ENCODE measurements at places on chromosomes 2 and 18.

DNA sequence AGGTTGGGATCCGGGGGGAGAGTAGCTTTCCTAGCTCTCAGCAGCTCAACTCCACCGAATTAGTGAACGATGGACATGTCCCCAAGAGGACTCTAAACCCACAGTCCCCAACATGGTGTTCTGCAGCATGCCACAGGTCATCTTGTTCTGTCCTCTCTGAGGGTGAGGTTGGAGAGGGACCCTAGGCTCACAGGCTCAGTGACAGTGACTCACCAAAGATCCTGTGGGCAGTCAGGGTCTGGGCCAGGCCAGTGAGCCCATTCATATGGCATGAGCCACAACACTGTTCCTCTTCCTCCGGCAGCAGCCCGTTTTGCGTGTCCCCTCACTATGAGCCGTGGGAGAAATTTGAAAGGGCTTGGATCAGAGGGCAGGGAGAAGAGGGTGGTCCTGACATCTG lies 2.8 kb upstream of the SLC20A1 start:
- DNase-seq, result no peak

DNA sequence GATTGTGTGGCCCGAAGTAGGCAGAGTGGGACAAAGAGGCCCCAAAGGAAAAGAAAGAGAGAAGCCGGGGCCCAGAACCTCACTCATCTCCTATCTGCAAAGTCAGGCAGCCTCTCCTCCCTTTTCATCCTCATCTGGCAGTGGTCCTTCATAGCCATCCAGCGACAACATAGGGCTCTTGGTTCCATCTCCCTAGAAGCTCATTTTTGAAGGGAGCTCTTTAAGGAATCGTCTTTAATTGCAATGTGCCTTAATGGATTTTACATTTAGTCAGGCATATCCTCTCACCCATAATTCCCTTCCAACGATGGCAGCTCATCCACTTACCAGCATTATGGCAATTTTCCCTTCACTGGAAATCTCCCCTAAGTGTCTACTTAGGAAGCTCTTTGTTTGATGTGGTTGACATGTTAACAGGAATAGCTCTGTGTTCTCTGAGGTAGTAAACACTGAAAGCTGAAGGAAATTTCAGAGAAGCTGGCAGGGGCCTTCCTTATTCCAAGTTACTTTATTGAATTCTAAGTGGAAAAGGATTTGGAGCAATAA lies 780.6 kb downstream of the TSN start:
- DNase-seq, result no peak

DNA sequence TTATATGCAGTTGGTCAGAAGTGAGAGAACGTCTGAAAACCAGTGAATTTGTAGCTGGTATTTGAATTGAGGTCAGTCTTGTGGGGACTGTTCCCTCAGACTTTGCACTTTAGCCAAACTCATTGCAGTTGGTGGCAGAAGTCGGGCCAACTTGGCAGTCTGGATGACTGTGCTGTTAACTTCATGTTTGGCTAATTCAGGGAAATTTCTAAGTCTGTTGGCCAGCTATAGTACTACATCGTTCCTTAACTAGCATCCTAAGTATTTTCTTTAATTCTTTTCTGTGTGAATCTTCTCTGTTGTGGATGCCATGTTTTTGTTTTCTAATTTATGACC lies 806.8 kb upstream of the GCFC2 start:
- no peak for DNase-seq

DNA sequence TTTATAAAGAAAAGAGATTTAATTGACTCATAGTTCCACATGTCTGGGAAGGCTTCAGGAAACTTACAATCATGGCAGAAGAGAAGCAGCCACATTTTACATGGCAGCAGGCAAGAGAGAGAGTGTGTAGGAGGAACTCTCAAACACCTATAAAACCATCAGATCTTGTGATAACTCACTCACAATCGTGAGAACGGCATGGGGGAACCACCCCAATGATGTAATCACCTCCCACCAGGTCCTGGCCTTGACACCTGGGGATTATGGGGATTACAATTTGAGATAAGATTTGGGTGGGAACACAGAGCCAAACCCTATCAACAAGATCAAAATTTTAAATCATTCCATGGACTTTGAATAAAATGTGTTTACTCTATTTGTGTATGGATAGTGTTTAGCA lies 575.6 kb downstream of the ADCYAP1 start:
- no peak for DNase-seq

- no peak for DNase-seq
Observed at GRCh38 chr2:11446733-11447248, 19.2 kb downstream of the E2F6 start.

GRCh38 chr2:32697156-32697555 lies 69.3 kb downstream of the TTC27 start:
- no peak for DNase-seq

DNA sequence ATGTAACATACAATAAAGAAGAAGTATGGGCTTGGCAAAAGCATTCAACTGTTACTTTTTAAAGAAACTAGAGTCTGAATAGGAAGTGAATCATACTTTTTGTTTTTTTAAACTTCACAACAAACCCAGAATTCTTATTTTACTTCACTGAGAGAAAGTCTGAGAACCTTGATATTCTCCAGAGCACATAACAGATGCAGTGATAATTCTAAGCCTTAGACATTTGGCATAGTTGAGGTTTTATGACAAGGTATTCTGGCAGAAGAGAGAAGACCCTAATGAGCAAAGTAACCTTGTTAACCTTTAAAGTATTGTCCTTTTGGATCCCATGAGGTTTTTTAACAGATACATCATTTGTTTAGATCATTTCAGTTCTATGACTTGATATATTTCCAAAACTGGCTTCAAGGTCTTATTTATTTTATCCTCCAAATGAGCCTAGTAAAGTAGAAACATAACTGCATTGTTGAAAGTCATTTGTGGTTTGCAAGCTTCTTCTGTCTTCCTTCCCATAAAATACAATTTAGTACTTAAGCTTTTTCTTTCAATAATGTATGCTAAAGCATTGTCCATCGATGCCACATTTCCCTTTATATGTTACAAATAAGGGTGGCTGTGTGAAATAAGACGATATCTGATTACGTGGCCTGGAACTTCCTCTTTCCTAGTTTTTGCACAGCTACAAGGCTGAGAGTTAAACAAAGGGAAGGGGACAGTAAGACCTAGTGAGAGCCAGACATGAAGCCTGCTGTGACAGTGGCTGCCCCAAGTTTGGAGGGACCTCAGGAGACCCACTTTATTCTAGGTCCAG lies 86.1 kb upstream of the ITPRID2 start:
- no peak for DNase-seq

DNA sequence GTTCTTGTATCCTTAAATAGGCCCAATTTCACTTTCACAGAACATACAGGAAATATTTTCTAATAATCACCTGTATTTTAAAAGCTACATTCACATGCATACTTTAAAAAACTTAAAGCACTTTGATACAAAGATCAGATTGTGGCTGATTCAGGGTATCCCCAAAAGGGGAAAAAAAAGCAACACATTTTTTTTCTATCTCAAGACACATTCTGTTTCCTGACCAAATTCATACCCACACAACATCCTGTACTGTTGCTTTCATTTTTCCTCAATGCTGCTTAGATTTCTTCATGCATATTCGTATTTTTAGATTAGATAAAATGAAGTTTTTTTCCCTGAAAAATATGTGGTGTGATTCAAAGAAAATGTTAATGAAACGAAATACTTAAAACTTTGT lies 122.5 kb downstream of the TMEFF2 start:
- DNase-seq, result no peak

DNA sequence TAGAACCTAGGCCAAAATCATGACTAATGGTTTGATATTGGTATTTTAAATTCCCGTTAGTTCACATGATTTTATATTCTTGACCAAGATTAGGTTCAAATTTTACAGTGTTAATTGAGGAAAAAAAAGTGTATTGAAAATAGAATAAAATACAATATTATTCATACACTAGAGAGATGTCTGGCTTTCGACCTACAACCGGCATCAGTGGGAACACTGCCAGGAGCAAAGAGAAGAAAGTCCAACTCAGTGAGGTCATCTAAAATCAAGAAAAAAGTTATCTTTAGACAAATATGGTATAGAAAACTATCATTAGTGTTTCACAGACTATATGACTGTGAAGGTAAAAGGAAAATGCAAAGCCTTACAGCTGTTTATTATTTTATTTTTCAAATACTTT lies 81.5 kb downstream of the PIGN start:
- no peak for DNase-seq

GRCh38 chr2:239807568-239807967 lies 217.6 kb downstream of the NDUFA10 start:
- DNase-seq, result no peak

- no peak for DNase-seq
Observed at GRCh38 chr2:141137122-141137693, 993.6 kb downstream of the LRP1B start.

DNA sequence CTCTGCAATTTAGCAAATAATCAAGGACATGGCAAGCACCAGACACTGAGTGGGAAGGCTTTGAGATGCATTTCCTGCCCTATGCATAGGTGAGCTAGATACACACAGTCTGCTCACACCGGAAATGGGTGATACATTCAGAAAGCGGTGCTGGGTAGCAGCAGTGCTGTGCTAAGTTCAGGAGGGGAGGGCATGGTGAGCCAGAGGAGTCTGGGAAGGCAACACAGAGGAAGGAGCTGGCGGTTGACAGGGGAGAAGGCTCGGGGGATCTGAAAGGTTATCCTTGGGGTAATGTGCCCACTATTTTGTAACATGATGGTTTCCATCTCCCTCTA lies 57.4 kb upstream of the EPAS1 start:
- DNase-seq, result peak; percentile 18

GRCh38 chr2:233477548-233478433 lies 88.8 kb downstream of the USP40 start:
- no peak for DNase-seq

DNA sequence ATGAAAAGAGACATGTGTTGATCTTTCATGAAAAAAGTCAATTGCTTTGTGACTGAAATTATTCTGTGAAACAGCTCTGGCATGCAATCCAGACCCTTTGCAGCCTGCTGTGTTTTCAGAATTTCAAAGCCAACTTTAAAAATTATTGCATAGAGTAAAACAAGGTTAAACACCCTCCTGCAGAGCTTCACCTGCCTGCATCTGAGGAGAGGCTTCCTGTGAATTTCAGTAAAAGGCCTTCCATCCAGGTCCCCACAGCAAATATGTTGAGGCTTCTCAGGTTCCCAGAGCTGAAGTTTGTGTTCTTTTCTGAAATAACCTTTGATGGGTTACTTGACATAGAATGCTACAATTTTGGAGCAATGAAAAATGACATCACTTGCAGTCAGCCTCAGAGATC lies 4.1 kb downstream of the XIRP2 start:
- no peak for DNase-seq

- DNase-seq, result no peak
Observed at GRCh38 chr2:5959836-5960820, 267.9 kb downstream of the SOX11 start.

GRCh38 chr2:120385355-120386127 lies 39.6 kb downstream of the INHBB start:
- no peak for DNase-seq

DNA sequence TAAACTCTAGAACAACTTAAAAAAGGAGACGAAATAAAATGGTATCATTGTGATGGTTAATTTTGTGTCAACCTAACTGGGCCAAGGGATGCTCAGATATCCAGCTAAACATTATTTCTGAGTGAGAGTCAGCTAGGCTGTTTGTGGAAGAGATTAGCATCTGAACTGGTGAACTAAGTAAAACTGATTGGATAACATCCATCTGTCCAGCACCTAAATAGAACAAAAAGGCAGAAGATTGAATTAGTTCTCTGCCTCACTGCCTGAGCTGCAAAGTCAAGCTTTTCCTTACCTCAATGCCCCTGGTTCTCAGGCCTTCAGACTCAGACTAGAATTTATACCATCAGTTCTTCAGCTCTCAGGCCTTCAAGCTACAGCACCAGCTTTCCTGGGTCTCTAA lies 30.0 kb downstream of the PPP3R1 start:
- DNase-seq, result no peak
